ENCODE measurements at places on chromosomes 6 and 20.
A peak's percentile ranks its signal among the peaks of the same experiment; 100 is the strongest.

GRCh38 chr20:56212091-56212490 lies 36.4 kb upstream of the MC3R start:
- DNase-seq = no peak

DNA sequence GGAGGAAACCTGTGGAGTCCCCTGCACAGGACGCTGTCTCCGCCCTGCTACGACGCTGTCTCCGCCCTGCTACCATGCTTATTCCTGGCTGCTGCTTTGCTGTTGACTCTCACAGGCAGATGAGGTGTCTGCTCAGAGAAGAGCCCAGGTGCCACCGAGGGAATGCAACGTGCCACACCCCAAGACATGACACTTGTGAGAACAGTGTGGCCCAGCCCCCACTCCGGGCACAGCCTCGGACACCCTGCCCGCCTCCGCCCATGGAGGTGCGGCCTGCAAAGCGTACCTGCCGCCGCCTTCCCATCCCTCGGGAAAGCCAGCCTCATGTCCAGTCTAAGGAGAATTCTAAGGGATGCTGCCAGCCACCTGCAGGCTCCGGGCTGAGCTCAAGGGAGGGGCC lies 15.6 kb upstream of the MRGBP start:
- DNase-seq = peak; percentile 59

DNA sequence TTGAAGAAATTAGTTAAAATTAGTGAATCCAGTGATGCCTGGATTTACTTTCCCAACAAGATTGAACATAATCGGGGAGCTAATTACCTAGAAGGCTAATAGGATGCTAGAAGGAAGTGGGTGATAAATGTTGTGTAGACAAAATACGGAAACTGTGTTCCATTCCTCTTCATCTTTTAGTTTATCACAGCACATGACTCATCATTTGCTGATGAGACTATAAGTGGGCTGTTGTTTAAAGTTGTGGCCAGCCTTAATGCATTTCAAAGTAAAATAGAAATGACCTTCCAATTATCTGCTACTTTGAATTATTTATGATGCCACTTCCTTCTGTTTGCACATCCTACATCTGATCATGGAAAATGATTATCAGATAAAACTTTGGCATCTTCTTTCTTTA lies 43.4 kb downstream of the OGFRL1 start:
- DNase-seq = no peak

- DNase-seq = no peak
Measured at GRCh38 chr20:57672164-57672563, 37.7 kb downstream of the PMEPA1 start.

DNA sequence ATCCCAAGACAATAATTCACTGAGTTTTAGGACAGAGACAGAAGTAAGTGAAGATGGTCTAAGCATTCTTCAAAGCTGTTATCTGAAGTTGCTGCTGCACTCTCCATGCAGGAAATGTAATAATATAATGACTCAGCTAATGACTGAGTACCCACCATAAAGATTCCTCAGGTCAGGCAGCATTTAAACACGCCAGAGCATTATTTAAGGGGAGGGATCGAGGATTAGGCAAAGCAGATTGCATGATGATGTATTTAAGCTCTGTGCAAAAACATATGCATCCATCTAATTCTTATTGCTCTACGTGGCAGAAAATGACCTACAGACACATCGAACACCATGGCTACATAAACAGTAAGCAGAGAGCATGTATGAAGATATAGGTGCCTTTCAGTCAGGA lies 216.4 kb downstream of the UNC5CL start:
- DNase-seq = no peak

- DNase-seq = no peak
Measured at GRCh38 chr20:29443819-29444218, 1813.6 kb upstream of the DEFB115 start.

GRCh38 chr6:82750556-82750955 lies 315.1 kb downstream of the UBE3D start:
- no peak for DNase-seq

- DNase-seq = no peak
Measured at GRCh38 chr6:170393807-170394399, 87.3 kb downstream of the FAM120B start.

GRCh38 chr6:65638047-65638831 lies 68.8 kb downstream of the EYS start:
- peak; percentile 51 for DNase-seq

- no peak for DNase-seq
Measured at GRCh38 chr6:26299286-26300042, 65.5 kb upstream of the BTN3A2 start.

GRCh38 chr6:163354085-163354484 lies 60.4 kb upstream of the QKI start:
- DNase-seq = no peak

DNA sequence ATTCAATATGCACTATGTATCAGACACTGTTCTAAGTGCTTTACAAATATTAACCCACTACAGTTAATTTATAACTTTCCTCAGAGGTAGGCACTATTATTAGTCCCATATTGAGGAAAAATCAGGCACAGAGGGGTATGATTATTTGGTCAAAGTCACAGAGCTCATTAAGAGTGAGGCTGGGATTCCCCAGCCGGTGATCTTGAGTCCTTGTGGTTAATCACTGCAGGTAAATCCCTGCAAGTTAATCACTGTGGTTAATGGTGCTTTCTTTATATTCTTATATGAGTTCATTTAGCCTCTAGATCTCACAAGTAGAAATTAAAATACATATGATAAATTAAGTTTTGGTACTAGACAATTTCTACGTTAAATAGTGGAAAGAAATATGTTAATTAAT lies 9.2 kb downstream of the CRYBG1 start:
- DNase-seq = no peak

DNA sequence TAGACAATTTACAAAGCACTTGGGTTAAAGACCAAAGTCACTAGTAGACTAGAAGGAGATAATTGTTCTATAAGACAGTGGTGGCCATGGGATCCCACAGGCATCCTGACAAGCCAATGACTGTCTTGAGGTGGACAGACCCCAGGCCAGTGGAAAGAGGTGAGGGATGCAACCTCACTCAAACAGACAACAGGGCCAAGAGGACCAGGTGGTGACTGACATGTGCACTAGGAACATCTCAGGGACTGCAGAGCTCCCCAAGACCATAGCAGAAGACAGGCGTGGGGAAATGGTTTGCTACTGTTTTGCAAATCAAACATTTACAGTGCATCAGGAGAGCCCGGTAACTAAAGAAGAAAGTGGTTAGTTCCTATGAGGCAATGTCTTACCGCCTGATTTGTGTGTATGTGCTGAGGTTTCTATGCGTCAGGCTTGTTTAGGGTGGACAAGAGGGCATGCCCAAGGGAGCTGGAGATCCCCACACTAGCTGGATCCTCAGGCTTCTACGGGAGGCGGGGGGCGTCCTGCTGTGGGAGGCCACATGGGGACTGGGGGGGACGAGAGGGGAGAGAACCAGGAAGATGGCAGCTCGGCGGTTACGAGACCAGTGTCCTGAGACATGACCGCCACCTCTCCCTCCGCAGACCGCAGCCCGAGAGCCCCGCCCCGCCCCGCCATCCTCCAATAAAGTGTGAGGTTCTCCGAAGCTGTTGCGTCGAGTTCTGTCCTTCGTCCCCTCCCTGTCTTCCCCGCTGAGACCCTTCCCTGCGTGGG lies 623 bp upstream of the MRPS26 start:
- peak; percentile 36 for DNase-seq

- DNase-seq = no peak
Measured at GRCh38 chr20:58099956-58100730, 128.3 kb downstream of the ANKRD60 start.

GRCh38 chr6:56618050-56618449 lies 24.6 kb downstream of the DST start:
- DNase-seq = no peak
